Choroid plexus epithelial cell (primary cell): ENCODE measurements at places on chromosomes 3 and 15.

- no peak for DNase-seq
Measured at GRCh38 chr3:158569794-158570193, 1.2 kb upstream of the MLF1 start.

DNA sequence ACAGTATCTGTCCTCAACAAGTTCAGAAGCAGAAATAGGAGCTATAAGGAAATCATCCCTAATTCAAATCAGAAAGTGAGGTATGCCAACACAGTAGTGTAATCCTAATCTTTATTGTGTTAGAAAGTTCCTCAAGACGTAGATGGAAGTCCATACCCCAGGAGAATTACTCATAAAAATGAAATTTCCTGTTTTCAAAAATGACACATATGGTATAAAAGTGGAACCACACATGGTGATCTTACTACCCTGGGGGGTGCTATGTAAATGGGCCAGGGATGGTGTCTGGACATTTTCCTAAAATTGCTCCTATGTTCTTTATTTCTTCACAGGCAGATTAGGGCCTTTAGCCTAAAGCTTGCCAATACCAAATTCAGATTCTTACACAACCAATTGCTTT lies 204.1 kb downstream of the ARRDC4 start:
- no peak for DNase-seq

- peak; percentile 48 for DNase-seq
Measured at GRCh38 chr3:44962621-44963393, 13.2 kb downstream of the ZDHHC3 start.

DNA sequence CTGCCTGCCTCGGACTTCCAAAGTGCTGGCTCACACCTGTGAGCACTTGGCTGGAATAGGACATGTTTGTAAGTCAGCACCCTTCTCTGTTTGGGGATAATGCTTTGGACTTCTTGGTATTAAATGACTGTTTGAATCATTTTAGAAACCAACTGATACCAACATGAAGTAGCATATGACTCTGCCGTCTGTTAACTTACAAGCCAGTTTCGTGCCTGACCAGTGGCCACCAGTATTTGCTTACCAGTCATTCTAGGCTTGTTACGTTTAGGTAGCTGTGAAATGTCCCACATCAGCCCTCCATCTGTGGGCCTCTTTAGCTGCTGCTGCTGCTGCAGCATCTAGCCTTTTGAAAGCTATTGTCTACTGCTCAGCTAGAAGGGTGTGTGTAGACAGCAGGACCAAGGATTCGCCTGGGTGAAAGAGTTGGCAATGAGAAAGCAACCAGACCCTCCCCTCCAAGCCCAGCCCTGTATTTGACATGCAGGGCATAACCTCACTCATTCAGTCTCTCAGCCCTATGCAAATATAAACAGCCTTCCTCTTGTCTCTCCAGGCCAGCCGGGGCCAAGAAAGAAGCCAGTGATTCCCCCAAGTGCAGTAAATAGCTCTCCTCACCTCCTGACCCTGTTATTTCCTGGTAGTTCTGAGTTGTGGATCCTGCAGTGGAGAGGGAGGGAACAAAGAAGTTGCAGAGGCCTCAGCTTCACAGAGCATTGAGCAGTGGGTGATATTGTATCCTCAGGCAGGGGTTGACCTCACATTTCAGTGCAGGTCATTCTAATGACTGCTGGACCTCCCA lies 51.0 kb downstream of the NKIRAS1 start:
- DNase-seq = peak; percentile 88

GRCh38 chr15:41987925-41988275 lies 15.5 kb upstream of the EHD4 start:
- no peak for DNase-seq

DNA sequence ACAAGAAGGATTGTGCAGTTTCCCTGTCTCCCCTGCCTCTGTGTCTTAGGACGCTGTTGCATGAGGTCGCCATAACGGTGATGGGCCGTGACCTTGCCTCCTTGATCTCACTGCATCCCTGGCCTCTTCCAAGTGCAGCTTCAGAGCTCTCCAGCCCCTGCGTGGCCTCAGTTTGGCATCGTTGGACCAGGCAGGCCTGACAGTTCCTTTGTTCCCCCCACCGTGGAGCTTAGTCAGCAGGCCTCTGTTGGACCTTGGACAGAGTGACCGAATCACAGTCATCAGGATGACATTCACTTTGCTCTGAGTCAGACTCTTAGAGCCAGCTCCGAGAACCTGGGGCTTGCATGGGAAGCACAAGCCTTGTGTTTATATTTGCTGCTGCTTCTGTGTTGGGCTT lies 139.4 kb downstream of the OPA1 start:
- peak; percentile 36 for DNase-seq

DNA sequence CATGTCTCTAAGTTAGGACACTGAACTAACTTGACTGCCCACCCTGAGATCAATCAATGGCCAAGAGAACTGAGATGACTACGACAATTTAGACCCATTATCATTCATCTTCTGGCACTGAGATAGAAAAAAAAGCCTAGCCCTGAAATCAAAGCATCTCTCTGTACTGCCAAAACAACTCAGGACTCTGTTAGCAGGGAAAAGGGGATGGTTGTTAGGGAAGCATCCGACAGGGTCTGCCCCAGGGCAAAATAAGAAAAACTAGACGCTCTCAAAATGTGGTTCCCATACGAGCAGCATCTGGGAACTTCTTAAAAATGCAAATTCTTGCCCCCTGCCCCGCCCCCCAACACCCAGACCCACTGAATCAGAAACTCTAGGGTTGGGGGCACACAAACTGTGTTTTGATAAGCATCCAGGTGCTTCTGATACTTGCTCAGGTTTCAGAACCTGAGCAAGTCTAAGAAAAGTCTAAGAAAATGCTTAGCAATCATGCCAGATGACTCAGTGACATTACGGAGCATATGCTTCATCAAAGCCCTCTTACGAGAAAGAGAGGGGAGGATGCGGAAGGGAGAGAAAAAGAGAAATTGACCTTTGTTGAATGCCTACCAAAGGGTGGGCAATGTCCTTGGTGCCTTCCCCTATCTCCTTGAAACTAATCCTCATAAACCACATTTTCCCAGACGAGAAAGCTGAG lies 172.8 kb upstream of the HES1 start:
- DNase-seq = no peak

GRCh38 chr3:184315543-184315867 lies 1.1 kb downstream of the EIF4G1 start:
- no peak for DNase-seq

- DNase-seq = peak; percentile 49
Measured at GRCh38 chr3:39637807-39638206, 170.3 kb downstream of the MOBP start.

GRCh38 chr3:169383770-169384169 lies 279.7 kb downstream of the MECOM start:
- DNase-seq = no peak

DNA sequence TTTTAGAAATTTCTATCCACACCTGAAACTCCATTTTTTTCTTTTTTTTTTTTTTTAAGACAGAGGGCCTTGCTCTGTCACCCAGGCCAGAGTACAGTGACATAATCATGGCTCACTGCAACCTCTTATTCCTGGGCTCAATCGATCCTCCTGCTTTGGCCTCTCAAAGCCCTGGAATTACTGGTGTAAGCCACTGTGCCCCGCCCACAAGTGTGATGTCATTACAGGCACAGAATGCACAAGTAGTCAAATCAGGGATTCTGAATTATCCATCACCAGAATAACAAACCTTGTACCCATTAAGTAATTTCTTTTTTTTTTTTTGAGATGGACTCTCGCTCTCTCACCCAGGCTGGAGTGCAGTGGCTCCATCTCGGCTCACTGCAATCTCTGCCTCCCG lies 1.9 kb downstream of the UQCRC1 start:
- DNase-seq = no peak

GRCh38 chr3:152200476-152201420 lies 68.0 kb upstream of the MBNL1 start:
- DNase-seq = peak; percentile 29

- no peak for DNase-seq
Measured at GRCh38 chr3:135444058-135444457, 521.5 kb upstream of the PPP2R3A start.

DNA sequence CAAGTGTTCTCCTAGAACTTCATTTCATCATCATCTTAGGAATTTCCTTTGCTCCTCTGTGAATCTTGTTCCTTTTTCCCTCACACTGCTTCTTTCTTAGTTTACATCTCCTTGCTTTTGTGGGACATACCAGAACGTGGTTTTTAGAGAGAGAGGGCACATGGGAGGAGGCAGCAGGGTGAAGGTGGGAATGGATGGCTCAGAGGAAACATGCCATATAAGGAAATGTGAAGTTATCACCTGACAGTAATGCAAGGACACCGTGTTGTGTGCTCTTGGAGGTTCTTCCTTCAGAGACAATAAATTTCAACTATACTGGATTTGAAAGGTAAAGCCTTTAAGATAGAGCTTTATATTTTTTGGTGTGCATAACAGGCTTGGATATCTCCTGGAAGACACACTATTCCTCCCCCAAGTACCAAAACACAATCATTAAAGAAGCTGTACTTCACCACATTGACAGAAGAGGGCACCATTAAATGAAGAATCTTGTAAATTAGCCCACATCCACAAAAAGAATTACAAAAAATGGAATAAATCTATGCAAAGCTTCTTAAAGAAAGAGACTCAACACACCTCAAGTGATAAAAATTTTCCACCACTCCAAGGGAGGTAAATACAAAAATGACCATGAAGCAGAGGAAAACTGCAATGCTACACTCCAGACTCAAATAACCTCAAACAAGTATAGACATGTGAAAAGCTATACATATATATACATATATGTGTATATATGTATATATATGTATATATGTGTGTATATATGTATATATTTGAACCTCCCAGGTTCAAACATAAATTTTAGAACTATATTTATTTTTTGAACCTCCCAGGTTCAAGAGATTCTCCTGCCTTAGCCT lies 26.1 kb downstream of the RPL39L start:
- DNase-seq = peak; percentile 71

GRCh38 chr3:129769616-129770015 lies 123.9 kb downstream of the TMCC1 start:
- no peak for DNase-seq

DNA sequence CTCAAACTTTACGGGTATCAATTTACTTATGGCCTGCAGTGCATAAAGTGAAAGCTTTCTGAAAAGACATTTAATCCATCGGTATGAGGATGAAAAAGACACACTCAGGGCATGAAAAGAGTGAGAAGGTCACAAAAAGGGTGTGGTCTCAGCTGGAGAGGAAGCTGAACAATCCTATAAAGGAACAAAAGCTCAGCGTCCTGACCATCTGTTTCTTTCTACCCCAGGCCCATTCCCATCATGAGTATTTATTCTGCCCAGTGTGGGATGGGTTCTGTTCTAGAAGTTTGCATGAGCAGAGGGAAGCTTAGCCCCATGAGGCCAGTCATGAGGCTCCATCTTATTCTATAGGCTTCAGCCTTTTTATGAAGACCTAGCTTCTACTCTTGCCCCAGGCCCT lies 144.6 kb downstream of the LPP start:
- DNase-seq = no peak

DNA sequence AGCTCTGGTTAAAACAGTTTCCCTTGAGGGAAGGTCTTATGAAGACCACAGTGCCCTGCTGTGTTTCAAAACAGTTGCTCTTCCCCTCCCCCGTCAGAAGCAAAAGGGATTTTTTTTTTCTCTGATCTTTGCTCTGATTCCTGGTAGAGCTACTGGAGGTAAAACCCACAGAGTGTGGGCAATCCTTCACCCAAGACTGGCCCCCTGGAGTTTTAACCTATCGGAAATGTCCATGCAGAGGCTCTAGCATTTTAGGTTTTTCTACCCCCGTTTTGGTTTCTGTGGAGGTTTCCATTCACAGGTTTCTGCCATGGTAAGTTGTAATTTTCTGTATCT lies 27.7 kb downstream of the GRM2 start:
- no peak for DNase-seq

- DNase-seq = no peak
Measured at GRCh38 chr3:106379251-106379750, 510.5 kb upstream of the CBLB start.

- DNase-seq = peak; percentile 82
Measured at GRCh38 chr15:90482124-90483011, 47.4 kb upstream of the CRTC3 start.

GRCh38 chr3:55792009-55792408 lies 304.9 kb upstream of the WNT5A start:
- no peak for DNase-seq

GRCh38 chr15:65416845-65417416 lies 5.8 kb downstream of the IGDCC4 start:
- DNase-seq = peak; percentile 27

- no peak for DNase-seq
Measured at GRCh38 chr15:69793781-69794451, 303.8 kb downstream of the TLE3 start.

DNA sequence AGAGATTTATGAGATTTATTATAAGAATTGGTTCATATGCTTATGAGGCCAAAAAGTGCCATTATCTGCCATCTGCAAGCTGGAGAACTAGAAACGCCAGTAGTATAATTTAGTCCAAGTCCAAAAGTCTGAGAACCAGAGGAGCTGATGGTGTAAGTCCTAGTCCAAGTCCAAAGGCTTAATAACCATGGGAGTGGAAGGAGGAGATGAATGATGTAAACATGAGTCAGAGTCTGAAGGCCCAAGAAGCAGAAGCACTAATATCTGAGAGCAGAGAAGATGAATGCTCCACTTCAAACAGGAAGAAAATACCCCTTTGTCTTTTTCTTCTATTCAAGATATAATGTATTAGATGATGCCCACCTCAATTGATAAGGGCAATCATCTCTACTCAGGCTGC lies 185.7 kb downstream of the CGGBP1 start:
- peak; percentile 59 for DNase-seq

- no peak for DNase-seq
Measured at GRCh38 chr3:32137870-32138269, 31.4 kb downstream of the GPD1L start.

DNA sequence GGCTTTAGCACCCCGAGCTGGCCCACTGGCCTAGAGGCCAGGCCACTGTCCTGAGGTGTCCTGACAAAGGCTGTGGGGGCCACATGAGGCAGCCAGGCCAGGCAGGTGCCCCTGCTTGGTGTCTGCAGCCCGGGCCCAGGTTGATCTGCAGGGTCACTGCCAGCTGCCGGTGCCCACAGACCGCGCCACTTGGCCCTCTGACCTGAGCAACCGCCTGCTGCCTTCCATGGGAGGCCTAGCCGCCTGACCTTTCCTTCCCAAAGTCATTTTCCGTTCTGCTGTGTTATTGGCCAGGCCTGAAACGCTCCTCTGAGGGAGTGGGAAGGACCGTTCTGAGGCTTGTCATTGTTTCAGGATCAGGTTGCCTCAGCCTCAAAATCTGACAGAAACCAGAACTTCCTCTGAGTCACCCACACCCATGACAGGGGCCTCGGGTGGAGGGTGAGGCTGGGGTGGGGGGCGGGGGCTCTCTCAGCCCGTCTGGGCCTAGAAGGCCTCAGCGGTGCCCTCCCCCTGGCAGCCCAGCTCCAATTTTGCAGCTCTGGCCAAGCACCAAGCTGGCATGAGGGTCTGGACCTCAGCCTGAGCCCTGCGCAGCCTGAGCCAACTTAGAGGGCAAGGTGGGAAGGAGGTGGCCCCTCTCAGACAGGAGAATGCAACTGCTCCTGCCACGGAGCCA lies 140.7 kb upstream of the MEF2A start:
- peak; percentile 83 for DNase-seq

DNA sequence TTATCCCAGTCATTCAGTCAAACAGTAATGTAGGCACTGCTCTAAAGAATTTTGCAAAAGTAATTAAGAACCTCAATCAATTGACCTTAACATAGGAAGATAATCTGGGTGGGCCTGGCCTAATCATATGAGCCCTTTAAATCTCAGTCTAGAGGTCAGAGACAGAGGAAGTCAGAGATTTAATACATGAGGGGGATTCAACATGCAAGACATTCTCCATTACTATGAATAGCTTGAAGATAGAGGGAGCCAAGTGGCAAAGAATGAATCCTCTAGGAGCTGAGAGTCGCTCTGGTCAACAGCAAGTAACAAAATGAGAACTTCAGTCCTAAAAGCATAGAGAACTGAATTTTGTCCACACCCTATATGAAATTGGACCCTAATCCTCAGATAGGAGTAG lies 39.0 kb upstream of the MBNL1 start:
- DNase-seq = no peak
